ENCODE measurements at places on chromosomes 13 and 19.
A peak's percentile ranks its signal among the peaks of the same experiment; 100 is the strongest.

- DNase-seq = no peak
These were observed 163.0 kb downstream of the HS6ST3 start for GRCh38 chr13:96252903-96253302.

- DNase-seq = no peak
These were observed 21.2 kb downstream of the SIGLEC7 start for GRCh38 chr19:51163257-51163656.

- no peak for DNase-seq
These were observed 8.8 kb downstream of the RRAS start for GRCh38 chr19:49631014-49631588.

- peak; percentile 16 for DNase-seq
These were observed 12.4 kb downstream of the PRKD2 start for GRCh38 chr19:46704379-46705076.

- DNase-seq = no peak
These were observed 5.7 kb downstream of the FBL start for GRCh38 chr19:39840492-39840891.

DNA sequence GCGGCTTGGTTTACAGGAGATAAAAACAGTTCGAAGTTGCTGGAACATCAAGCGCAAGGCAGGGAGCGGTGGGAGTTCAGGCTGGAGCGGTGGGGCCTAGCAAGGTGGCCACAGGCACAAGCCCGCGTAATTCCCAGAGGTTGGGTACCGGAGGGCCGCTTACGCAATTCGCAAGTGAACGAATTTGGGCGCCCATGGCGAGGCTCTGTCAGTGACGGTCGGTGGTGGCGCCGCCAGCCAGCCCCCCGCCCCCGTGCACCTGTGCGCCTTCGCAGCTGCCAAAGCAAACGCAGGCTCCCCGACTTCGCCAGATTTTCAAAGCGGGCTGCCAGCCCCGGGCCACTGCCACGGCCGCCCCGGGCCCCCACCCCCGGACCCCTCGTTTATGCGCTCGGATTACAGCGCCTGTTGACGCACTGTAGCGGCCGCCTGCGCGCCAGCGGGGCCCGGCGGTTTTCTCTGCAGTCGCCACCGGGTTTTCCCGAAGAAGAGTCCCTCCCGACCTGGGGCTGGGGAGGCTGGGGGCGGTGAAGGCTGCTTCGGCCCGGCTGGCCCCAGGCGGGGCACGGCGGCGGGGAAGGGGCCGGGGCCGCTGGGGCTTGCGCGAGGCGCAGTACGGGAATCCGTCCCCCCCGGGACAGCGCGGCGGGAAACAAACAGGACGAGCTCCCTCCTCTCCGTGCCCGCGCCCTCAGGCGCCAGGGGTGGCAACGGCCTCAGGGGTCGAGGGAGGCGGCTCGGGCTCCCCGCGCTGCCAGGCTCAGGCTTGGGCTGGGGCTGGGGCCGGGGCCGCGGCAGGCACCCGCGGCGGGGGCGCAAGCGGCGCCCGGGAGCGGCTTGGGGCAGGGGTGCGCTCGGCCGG is 709 bp downstream of the N4BP2L1 start:
- no peak for DNase-seq

DNA sequence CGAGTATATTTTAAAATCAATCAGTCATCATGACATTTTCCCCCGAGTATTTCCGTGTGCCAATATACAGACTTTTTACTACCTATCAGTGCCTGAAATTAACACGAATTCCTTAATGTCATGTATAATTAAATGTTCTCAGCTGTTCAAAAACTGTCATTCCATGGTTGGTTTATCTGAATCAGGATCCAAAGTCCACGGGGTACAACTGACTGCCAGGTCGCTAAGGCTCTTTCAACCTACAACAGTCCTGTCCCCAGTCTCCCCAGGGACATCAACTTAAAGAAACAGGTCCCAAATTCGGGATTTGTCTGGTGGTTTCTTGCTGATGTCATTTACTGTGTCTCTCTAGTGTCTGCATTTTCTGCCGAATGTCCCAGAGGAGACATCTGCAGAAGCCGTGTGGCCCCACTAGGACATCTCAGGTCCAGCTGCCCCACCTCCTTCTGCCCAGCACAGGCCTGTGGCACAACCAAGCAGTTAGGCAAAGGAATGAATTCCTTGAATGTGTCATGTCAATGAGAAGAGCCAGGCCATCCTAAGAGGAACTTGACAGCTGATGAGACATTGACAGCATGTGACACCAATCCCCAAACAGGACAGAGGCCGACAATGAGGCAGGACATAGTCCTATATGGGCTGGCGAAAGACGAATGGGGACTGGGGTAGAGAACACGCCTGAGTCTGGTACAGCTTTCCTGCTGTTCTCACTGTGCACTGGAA is 109.5 kb downstream of the STK24 start:
- DNase-seq = no peak

- no peak for DNase-seq
These were observed 564.8 kb upstream of the SLITRK1 start for GRCh38 chr13:84446972-84447639.

DNA sequence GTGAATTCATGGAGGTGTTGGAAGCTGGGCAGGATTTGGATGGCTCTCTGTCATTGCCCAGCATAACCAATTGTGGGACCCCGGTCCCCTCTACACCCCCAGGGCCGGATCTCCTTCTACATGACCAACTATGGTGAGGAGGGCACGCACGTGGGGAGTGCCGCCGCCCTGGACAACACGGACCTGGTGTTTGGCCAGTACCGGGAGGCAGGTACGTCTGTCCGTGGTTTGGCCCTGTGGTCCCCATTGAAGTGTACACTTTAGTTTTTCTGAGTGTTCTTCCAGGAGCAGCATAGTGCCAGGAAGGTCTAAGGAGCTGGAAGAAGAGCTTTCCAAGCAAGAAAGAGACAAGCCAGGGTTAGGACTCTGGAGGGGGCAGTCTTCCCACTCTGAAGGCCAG is 13.2 kb downstream of the B3GNT8 start:
- no peak for DNase-seq

DNA sequence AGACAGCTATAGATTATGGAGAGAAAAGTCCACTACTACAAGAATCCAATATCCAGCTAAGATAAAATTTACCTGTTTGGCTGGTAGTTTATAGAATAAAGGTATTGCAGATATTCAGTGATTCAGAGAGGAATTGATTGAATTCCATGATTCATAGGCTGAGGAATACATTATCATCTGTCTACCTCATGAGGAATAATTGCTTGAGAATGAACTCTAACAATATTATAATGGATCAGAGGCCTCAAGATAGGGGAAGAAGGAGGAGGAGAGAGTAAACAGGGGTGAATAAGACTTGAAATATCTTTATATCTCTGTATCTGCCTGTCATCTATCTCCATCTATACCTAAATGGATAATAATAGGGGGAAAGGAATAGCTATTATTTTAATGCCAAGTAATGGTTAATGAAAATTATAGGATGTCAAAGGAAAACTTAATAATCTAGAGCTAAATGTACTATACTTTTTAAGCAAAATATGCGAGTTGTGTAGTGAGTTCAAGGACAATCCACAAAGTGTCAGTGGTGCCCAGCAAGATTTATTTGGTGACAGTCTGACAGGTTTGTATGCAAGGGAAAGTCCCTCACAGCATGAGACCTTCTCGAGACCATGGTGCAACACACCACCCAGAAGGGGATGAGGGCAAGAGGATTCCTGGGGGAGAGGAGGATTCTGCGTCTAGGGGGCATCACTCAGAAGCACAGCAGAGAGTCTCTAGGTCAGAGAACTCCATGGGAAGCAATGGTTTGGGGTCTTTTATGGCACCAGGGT is 224.5 kb downstream of the GPC5 start:
- no peak for DNase-seq

GRCh38 chr19:39890755-39891551 is 43.5 kb downstream of the FCGBP start:
- no peak for DNase-seq

GRCh38 chr13:75425216-75426009 is 56.6 kb downstream of the TBC1D4 start:
- DNase-seq = no peak

- peak; percentile 61 for DNase-seq
These were observed 475.8 kb downstream of the FOXO1 start for GRCh38 chr13:40190641-40191100.

- DNase-seq = no peak
These were observed 117.1 kb upstream of the ZNF91 start for GRCh38 chr19:23512151-23512925.
